T-helper 17 cell (primary cell): ENCODE measurements at places on chromosomes 1 and 21. TPM values are rescaled to one million over a fixed set of nuclear protein-coding genes. Genes with fewer than 3 reads are reported as not detected.

DNA sequence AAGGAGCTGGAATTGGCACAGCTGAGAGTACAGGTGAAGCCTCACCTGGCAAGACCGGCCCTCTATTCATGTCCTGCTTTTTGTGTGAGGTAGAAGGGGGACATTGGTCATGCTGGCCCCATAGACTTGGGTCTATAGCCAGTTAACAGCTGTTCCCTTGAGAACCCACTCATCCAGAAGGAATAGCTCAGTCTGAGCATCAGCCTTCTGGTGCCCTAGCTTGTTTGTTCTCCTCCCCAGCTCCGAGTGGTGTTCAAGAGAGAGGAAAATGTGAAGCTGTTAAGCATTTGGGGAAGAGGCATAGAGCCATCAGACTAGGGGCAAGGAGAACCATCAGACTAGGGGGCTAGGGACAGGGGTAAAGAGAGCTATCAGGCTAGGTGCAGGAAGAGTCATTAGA, 290.9 kb downstream of the SIPA1L2 start:
- H3K4me3 ChIP-seq = no peak overlapping the region
- DNase-seq = no peak
- no peak overlapping the region for H3K27ac ChIP-seq
- no peaks in the 10 kb centered on the region for H3K36me3 ChIP-seq
- peaks cover 22% of the 10 kb centered on the region for H3K4me1 ChIP-seq

- H3K27me3 ChIP-seq = no peaks in the 10 kb centered on the region
- H3K27ac ChIP-seq = no peak overlapping the region
- peaks cover 13% of the 10 kb centered on the region for H3K4me1 ChIP-seq
- peaks cover 2% of the 10 kb centered on the region for H3K36me3 ChIP-seq
Observed at GRCh38 chr1:97427371-97427770, 493.5 kb downstream of the DPYD start.

DNA sequence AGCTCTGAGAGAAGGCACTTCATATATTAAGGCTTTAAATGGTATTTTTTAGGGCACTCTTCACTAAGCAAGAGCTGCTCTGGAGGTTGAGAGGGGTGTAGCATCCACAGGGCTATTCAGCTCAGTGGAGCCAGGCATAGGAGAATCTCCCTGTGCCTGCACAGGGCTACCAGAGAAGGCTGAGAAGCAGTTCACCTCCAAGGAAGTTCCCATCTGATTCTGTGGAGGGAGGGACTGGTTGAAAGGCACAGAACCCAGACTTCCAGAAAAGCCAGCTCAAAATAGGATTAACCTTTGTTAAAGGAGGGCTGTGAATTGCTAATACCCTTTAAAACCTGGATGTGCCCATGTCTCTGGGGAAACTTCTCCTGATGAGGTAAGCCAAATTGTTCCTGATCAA, 304.5 kb downstream of the TTLL7 start:
- no peak for DNase-seq
- no peaks in the 10 kb centered on the region for H3K4me1 ChIP-seq
- no peak overlapping the region for H3K4me3 ChIP-seq
- peaks cover 20% of the 10 kb centered on the region for H3K27me3 ChIP-seq
- peaks cover 2% of the 10 kb centered on the region for H3K36me3 ChIP-seq

- peaks cover 1% of the 10 kb centered on the region for H3K27me3 ChIP-seq
- no peak overlapping the region for H3K4me3 ChIP-seq
- H3K36me3 ChIP-seq = no peaks in the 10 kb centered on the region
- no peak overlapping the region for H3K27ac ChIP-seq
- DNase-seq = no peak
- H3K4me1 ChIP-seq = no peaks in the 10 kb centered on the region
Observed at GRCh38 chr1:210841926-210842625, 291.9 kb downstream of the KCNH1 start.

- DNase-seq = no peak
- no peak overlapping the region for H3K27ac ChIP-seq
Observed at GRCh38 chr1:151478923-151479322, 19.6 kb upstream of the POGZ start.

GRCh38 chr1:172275478-172275877, 145.0 kb upstream of the C1orf105 start:
- no peak overlapping the region for H3K27ac ChIP-seq
- no peak overlapping the region for H3K4me3 ChIP-seq
- peaks cover 2% of the 10 kb centered on the region for H3K36me3 ChIP-seq
- no peak for DNase-seq
- peaks cover 5% of the 10 kb centered on the region for H3K4me1 ChIP-seq

DNA sequence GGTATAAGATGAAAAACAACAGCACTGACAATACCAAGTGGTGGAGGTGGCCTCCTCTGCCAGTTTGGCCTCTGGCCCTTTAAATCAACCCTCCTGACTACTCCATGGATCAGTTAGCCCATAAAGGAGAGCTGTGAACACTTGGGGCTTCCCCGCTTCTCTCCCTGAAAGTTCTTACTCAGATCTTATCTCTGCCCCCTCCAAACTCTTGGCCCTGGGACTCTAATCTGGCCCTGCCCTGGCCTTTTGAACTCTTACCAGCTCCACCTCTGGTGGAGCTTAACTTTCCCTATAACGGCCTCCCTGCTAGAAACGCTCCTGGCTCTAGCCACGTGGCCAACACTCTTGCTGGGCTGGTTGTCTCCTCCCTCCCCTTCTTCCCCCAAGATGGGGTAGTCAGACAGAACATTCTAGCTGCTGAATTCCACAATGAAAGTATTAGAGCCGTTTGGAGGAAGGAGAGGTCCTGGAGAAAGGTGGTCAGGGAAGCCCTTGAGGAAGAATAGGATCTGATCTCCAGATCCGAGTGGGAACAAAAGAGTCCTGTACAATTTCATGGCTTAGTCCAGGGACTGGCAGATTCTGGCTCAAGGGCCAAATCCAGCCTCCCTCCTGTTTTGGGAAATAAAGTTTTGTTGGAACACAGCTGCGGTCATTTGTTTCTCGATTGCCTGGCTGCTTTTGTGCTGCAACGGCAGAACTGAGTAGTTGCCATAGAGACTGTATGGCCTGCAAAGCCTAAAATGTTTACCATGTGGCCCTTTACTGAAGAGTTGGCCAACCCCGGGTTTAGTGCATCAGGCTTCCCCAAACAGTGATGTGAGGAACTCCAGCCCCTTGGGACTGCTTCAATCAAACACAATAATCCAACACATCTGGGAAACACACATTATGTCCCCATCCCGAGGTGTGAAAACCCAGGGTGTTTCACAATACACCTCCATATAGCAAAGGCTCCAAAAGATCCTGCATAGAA, 9.5 kb upstream of the PIGR start:
- H3K36me3 ChIP-seq = no peaks in the 10 kb centered on the region
- no peak overlapping the region for H3K4me3 ChIP-seq
- H3K4me1 ChIP-seq = peaks cover 10% of the 10 kb centered on the region
- H3K27ac ChIP-seq = no peak overlapping the region
- DNase-seq = no peak

GRCh38 chr1:95384567-95384966, 150.6 kb downstream of the RWDD3 start:
- H3K4me1 ChIP-seq = no peaks in the 10 kb centered on the region
- H3K27me3 ChIP-seq = no peaks in the 10 kb centered on the region
- DNase-seq = no peak

Gene IL22RA1
- not detected for total RNA-seq

Gene ZFP69
- 3.1 TPM for total RNA-seq
